Activated CD4-positive, alpha-beta T cell treated with anti-CD3 and anti-CD28 coated beads, Interleukin-2, amount 50 U/mL, for 4 hours (primary cell): ENCODE measurements at places on chromosomes 13 and 19.

- DNase-seq, result no peak
Observed at GRCh38 chr13:73602295-73602694, 531.9 kb downstream of the KLF12 start.

GRCh38 chr13:30340331-30341250, 33.2 kb upstream of the KATNAL1 start:
- DNase-seq, result no peak

DNA sequence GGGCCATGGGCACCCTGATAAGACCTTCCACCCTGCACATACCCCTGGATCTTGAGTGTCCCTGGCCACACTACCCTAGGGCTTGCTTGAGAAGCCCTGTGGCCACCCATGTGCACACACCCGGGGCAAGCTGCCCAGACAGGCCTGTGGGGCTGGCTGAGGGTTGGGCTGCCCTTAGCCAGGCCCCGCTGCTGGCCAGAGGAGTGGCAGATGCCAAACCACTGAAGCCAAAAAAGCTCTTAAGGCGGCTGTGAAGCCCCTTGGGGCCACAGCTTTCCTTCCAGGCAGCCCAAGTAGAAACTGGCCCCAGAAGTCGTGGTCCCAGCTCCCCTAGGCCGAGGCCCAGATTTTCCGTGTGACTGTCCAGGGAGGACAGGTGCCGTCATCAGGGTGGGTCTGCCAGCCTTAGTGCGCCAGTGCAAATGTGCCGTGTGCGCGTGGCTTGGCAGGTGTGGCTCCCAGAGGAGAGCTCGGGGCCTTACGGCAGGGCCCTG, 14.8 kb downstream of the CEBPG start:
- DNase-seq, result no peak

DNA sequence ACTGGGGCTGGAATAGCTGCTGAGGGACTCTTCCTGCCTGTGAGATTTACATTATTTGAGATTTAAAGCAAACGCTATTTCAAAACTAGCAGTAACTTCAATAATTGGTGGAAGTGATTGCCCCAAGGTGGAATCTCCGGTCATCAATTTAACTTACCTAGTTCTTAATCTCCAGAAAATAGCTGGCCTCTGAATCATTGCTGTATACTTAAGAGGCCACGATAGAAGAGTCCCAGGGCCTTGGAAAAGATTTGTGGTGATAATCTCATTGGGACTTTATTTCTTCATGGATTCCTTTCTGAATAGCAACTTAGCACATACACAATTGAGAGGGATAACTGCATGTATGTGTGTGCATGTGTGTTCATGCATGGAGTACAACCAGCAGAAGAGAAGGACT, 120.2 kb downstream of the DNAJC15 start:
- no peak for DNase-seq

- DNase-seq, result no peak
Observed at GRCh38 chr19:51339313-51339686, 2.6 kb downstream of the VSIG10L start.

- DNase-seq, result no peak
Observed at GRCh38 chr19:42426643-42427042, 545 bp downstream of the LIPE start.

- peak; percentile 23 for DNase-seq
Observed at GRCh38 chr13:75550159-75550567, 572 bp downstream of the UCHL3 start.

- no peak for DNase-seq
Observed at GRCh38 chr19:11012507-11012906, 51.7 kb downstream of the SMARCA4 start.

DNA sequence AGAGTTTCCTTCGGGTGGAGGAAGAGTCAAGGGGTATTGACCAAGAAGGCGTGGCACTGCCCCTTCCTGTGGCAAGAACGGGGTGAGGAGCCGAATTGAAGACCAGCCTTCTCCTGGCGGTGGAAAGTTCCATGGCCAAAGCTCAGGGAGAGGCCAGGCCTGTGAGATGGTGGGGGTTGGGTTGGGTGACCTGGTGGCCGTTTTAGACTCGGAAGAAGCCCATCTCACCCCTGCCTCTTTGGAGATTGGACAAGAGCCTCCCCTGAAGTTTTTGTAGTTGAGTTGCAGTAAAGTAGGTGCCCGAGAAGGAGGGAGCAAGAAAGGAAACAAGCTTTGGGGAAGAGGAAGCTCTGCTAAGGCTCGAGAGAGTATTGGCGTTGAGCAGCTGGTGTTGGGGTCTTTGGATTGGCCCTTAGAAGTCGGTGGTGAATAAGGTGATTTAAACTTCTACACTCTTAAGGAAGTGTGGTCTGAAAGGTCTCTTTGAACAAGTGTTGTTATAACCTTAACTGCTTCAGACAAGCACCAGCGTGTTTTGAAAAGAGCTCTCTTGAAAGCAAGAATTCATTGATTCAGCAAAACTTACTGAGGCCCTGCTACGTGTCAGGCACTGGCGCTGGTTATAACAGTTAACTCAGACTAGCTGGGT, 964 bp downstream of the SPINT2 start:
- no peak for DNase-seq

GRCh38 chr13:48876289-48876688, 99.4 kb upstream of the FNDC3A start:
- DNase-seq, result no peak

- DNase-seq, result no peak
Observed at GRCh38 chr13:26557393-26558073, at the start of gene WASF3. Gene WASF3 (plus strand): TSS chr13:26557683. CDS start chr13:26642271, 84,588 bp downstream.

- DNase-seq, result no peak
Observed at GRCh38 chr13:25252225-25252624, 35.1 kb downstream of the MTMR6 start.

DNA sequence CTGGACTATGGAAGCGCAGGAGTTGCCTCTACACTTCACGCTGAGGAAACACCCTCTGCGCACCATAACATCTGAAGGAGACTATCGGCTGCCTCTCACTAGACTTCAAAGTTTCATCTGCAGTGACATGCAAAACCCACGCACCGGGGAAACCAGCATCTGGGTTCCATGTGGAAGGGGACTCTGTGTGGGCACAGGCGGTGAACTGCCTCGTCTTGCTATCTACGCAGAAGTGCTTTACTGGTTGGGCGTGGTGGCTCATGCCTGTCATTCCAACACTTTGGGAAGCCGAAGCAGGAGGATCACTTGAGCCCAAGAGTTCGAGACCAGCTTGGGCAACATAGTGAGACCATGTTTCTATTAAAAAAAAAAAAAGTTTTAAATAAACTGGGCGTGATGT, 116.4 kb downstream of the STK24 start:
- no peak for DNase-seq

- DNase-seq, result no peak
Observed at GRCh38 chr13:80778297-80778696, 437.4 kb upstream of the SPRY2 start.

- no peak for DNase-seq
Observed at GRCh38 chr19:954672-955494, 29.0 kb downstream of the ARID3A start.

GRCh38 chr13:99374169-99374991, 67.2 kb upstream of the GPR183 start:
- no peak for DNase-seq

DNA sequence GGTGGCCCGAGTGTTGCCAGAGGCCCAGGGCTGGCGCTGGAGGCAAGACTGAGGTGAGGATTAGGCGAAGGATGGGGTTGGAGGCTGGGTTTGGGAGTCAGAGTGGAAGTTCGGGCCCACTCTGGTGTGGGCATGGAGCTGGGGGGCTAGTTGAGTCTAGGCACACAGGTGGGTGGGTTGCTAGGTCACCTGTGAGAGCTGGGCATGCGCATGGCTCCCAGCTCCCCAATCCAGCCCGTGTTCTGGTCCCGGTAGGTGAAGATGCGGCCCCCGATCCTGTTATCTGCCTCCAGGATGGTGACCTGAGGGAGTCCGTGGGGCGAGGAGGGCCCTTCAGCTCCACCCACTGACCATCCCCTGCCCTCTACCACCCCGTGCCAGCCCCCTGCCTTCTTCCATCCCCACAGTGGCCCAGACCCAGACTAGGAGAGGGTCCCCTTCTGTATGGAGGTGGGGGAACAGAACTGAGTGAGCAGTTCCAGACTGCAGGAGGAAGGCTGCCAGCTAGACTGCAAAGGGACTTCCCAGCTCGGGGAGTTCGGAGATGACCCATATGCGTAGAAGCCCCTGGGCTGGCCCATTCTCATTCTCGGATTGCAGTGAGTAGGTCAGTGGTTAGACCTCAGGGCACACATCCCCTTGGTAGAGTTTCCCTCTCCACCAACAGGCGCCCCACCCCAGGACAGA, 1.7 kb downstream of the IL4I1 start:
- no peak for DNase-seq

GRCh38 chr19:47284324-47284899, 9.7 kb downstream of the INAFM1 start:
- DNase-seq, result peak; percentile 25

DNA sequence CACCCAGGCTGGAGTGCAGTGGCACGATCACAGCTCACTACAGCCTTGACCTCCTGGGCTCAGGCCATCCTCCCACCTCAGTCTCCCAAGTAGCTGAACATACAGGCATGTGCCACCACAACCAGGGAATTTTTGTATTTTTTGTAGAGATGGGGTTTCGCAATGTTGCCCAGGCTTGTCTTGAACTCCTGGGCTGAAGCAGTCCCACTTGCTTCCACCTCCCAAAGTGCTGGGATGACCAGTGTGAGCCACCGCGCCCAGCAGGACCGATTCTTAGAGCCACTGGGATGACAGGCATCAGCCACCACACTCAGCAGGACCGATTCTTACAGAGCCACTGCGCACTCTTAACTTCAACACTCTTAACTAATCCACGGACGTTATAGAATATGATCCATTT, 54.9 kb upstream of the RANBP3 start:
- no peak for DNase-seq

GRCh38 chr13:72253754-72254153, 386.8 kb upstream of the DACH1 start:
- no peak for DNase-seq

GRCh38 chr13:98225036-98225940, 48.2 kb upstream of the RNF113B start:
- no peak for DNase-seq

DNA sequence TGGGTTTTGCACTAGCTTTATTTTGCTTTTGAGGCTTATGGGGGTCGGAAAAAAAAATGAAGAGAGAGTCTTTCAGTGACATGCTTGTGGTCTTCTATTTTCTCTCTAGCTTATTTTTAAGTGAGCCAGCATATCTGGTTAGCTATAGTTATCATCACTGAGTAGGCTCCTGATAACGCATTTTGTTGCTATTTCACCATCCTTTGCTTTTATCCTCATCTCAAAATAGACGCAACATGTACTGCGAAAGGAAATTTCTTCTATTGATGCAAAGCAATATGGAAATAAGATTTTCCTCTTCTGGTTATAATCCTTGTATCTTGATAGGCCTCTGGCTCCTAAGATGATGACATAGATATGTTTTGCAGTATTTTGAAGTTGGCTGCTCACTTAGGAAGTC, 273.8 kb downstream of the OXGR1 start:
- DNase-seq, result no peak

DNA sequence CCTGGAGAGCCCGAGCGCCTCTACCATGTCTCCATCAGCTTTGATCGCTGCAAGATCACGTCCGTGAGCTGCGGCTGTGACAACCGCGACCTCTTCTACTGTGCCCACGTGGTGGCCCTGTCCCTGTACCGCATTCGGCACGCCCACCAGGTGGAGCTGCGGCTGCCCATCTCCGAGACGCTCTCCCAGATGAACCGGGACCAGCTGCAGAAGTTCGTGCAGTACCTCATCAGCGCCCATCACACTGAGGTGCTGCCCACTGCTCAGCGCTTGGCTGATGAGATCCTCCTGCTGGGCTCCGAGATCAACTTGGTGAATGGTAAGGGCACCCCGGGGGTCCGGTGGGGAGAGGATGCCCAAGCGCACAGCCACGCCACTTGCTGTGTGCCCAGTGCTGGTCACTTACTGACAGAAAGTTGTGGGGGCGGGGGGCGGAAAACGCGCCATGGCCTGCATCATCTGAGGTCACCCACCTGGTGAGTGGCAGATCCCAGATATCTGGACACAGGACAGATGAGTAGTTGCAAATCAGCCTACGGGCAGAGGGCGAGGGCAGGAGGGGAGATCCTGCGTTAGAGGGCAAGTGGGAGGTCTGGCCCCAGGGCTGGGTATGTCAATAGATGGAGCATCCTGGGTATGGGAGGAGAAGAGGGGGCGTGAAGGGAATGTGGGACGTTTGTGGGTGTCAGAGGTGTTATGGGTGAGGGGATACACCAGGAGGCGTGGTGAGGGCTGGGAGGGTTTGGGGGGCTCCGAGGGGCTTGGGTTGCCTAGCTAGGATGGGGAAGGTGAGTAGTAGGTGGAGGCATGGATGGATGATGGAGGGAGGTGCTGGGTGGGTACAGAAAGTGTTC, 9.8 kb downstream of the ZSWIM4 start:
- DNase-seq, result no peak

GRCh38 chr19:806815-807421, 9.7 kb downstream of the PTBP1 start:
- no peak for DNase-seq

- no peak for DNase-seq
Observed at GRCh38 chr13:112376050-112376681, at the start of gene SPACA7. Gene SPACA7 (plus strand): TSS chr13:112376355. CDS start chr13:112376386, 31 bp downstream.

DNA sequence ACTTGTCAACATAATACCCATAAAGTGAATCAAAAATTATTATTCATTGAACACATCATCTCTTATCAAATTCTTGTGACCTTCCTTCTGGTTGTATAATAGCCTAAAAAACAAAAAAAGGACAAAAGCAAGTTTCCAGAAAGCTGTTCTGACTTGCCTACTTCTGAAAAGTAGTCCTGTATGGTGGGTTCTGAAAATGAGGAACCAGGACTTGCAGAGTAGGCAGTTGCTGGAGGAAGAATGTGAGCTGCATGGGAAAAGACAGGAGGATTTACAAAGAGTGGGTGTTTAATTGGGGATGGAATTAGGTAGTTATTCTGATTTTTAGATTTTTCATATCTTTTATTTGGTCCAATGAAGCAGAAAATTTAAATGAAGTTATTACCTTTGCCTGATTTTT, 56.7 kb downstream of the RCBTB2 start:
- DNase-seq, result no peak

GRCh38 chr19:38952395-38953165, 21.8 kb downstream of the MRPS12 start:
- no peak for DNase-seq

DNA sequence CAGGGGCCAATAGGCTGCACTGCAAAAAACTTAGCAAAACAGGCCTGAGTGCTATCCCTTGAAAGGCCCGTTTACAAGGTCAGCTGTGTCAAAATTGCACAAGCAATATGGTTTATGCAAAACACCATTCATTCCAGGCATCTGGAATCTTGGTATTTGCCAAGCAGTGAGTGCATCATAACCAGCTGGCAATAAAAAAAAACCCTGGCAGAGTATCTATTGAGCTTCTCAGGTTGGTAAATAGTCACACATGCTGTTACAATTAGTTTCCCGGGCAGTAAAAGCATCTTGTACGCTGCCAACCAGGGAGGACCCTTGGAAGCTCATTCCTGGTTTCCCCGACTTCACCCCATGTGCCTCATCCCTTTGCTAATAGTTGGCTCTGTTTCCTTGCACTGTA, 21.3 kb downstream of the ZNF77 start:
- no peak for DNase-seq

- no peak for DNase-seq
Observed at GRCh38 chr13:92873029-92873428, 353.6 kb upstream of the GPC6 start.
